Thoracic aorta (tissue), 2 donors: ENCODE measurements at places on chromosomes 3 and 15.
A peak's percentile ranks its signal among the peaks of the same experiment; 100 is the strongest.

DNA sequence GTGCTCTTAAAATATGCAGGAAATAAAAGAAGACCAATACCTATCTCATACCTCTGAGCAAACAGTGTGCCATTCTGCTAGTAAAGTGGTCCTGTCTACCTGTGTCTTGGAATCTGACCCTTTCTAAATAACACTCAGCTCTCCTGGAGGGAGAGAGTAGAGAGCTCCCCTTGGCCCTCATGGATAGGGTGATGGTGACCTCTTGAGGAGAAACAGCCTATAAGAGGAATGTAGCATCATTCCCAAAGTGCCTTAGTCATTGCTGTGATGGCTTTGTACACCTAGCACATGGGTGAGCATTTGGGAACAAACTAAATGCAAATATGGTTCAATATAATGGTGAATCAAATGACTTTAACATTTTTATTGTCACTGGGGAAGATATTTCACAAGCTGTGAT, 10.0 kb downstream of the SNTN start:
- no peaks in the 10 kb centered on the region for H3K36me3 ChIP-seq
- no peak overlapping the region for H3K4me3 ChIP-seq
- no peak for DNase-seq
- H3K27ac ChIP-seq: no peak overlapping the region
- no peaks in the 10 kb centered on the region for H3K4me1 ChIP-seq
- H3K27me3 ChIP-seq: no peaks in the 10 kb centered on the region

DNA sequence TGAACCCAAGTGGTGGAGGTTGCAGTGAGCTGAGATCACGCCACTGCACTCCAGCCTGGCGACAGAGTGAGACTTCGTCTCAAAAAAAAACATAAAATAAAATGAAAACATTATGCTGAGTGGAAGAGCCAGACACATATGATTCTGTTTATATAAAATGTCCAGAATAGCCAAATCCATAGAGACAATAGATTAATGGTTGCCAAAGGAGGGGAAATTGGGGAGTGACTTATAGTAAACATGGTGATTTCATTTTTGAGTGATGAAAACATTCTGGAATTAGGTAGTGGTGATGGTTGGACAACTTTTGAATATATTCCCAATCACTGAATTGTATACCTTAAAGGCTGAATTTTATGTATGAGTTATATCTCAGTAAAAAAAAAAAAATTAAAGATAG, 172.0 kb upstream of the BFSP2 start:
- DNase-seq: no peak
- H3K4me1 ChIP-seq: no peaks in the 10 kb centered on the region
- H3K27me3 ChIP-seq: no peaks in the 10 kb centered on the region
- no peak overlapping the region for H3K27ac ChIP-seq
- no peak overlapping the region for H3K4me3 ChIP-seq
- H3K36me3 ChIP-seq: no peaks in the 10 kb centered on the region

- H3K27me3 ChIP-seq: no peaks in the 10 kb centered on the region
- DNase-seq: no peak
- H3K36me3 ChIP-seq: no peaks in the 10 kb centered on the region
Measured at GRCh38 chr15:50685191-50685975, 1.2 kb downstream of the TRPM7 start.

DNA sequence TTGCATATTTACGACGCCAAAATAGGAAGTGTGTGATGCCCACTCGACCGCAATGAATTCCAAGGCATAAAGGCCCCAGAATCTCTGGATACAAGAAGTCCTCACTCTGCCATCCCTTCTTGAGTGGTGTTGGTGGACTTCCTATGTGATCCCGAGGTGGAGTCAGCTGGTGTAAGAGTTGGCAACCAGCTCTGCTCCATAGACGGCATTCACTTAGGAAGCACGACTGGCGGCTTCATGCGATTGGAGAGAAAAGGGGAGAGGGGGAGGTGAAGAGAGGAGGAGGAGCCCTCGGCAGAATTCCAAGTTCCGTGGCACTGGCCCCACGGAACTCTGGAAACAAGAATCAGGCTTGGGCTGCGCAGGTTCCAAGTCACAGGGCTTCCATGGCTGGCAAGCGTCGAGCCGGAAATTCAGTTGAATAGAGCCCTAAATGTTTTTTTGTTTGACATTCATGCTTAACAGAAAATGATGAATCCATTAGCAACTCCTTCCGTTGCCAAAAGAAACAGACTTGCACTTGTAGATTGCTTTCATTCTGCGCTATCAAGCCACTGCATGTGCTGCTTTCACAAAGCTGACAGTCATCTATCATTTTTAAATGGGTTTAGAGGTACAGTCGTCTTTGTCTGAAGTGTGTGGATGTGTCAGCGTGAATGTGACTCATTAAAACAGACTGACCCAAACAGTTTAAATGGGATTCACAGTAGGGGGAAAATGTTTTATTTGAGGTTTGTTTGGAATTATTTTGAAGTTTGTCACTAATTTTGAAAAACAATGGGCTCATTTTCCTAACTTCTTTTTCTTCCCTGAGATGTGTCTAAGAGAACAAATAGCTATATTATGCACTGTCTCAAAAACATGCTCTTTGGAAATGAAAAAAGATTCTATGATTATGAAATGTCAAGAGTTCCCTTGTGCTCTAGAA, 428.3 kb upstream of the ATP11B start:
- no peaks in the 10 kb centered on the region for H3K36me3 ChIP-seq
- H3K27me3 ChIP-seq: no peaks in the 10 kb centered on the region

- H3K27ac ChIP-seq: no peak overlapping the region
- H3K27me3 ChIP-seq: no peaks in the 10 kb centered on the region
- DNase-seq: no peak
Measured at GRCh38 chr15:57134851-57135250, 216.4 kb downstream of the TCF12 start.

- no peak overlapping the region for H3K4me3 ChIP-seq
- no peaks in the 10 kb centered on the region for H3K4me1 ChIP-seq
- H3K27ac ChIP-seq: no peak overlapping the region
- H3K27me3 ChIP-seq: no peaks in the 10 kb centered on the region
Measured at GRCh38 chr3:54188176-54188791, 65.9 kb downstream of the CACNA2D3 start.

DNA sequence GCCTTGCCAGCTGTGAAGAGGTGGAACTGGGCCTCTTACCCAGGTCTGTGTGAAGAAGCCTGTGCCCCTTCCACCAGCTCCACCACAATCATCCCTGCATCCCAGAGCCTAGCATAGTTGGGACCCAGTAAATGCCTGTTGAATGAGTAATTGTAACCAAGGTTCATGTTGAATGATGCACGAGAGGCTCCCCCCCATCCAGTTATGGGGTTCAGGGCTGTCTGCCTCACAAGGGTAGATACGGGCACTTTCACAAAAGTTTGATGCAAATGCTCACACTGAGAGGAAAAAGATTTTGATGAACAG, 29.5 kb upstream of the TSEN2 start:
- no peak overlapping the region for H3K27ac ChIP-seq
- no peaks in the 10 kb centered on the region for H3K4me1 ChIP-seq
- no peaks in the 10 kb centered on the region for H3K27me3 ChIP-seq
- H3K4me3 ChIP-seq: no peak overlapping the region
- no peak for DNase-seq

- H3K4me3 ChIP-seq: no peak overlapping the region
- DNase-seq: no peak
- no peaks in the 10 kb centered on the region for H3K36me3 ChIP-seq
- H3K4me1 ChIP-seq: peaks cover 12% of the 10 kb centered on the region
- H3K27ac ChIP-seq: no peak overlapping the region
- H3K27me3 ChIP-seq: no peaks in the 10 kb centered on the region
Measured at GRCh38 chr3:167866331-167866730, 130.8 kb downstream of the SERPINI1 start.

DNA sequence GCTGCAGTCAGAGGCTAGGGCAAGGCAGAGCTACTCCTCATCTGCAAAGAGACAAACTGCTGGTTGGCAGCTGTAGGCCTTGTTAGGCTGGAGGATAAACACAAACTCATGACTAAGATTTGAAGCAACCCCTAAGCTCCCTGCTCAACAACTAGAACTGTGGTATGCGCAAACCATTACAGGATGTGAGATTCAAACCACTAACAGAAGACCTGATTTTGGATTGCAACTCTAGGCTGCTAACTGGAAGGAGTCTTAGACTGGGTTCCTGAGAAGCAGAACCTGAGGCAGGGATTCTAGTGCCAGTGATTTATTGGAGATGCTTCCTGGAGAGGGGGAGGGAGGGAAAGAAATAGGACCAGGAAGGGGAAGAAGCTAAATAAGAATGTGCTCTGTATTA, 22.5 kb downstream of the CCR4 start:
- H3K4me3 ChIP-seq: no peak overlapping the region
- no peaks in the 10 kb centered on the region for H3K27me3 ChIP-seq
- no peak overlapping the region for H3K27ac ChIP-seq
- no peaks in the 10 kb centered on the region for H3K4me1 ChIP-seq

DNA sequence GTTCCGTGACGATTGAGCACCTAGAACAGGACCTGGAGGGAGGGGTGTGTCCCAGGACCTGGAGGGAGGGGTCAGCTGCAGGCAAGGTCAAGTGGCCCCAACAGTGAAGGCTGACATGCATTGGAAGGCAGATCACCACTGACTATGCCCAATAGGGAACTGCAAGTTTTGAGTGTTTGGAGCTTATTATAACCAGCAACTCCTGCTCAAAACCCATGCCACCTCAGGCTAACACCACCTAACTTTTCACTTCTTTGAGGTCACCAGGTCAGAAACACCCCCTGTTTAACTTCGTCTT, 93.1 kb downstream of the MYLK start:
- no peaks in the 10 kb centered on the region for H3K27me3 ChIP-seq
- peaks cover 8% of the 10 kb centered on the region for H3K36me3 ChIP-seq
- no peak overlapping the region for H3K4me3 ChIP-seq
- no peak overlapping the region for H3K27ac ChIP-seq

DNA sequence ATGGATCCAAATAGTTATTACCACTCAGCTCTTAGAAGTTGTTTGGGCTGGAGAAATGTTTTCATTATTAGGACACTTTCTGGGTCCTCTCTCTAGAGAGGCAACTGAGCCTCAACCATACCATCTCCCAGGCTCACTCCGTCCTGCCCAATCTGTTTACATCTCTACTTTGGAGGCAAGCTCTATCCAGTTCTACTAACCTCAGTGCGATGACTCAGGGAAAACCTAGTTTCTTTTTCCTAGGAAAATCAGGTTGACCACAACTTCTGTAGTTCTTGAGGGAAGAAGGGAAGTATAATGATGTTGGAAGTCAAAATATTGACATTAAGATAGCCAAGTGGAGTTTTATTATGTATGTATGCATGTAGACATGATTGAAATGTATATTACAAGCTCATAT, 40.4 kb downstream of the LPP start:
- no peak for DNase-seq
- H3K27ac ChIP-seq: peak overlapping the region; percentile 9
- H3K36me3 ChIP-seq: no peaks in the 10 kb centered on the region
- peaks cover 27% of the 10 kb centered on the region for H3K4me1 ChIP-seq

DNA sequence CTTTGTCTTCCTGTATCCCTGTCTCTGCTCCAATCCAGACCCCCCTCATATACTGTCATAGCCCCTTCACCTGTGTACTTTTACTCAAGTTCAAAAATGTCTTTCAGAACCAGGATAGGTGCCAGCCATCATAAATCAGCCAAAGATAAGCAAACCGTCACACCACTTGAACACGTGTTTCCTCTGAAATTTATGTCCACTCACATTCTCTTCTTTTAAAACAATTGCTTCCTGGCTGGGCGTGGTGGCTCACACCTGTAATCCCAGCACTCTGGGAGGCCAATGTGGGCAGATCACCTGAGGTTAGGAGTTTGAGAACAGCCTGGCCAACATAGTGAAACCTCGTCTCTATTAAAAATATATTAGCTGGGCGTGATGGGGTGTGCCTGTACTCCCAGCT, 74.1 kb downstream of the IGF2BP2 start:
- H3K4me1 ChIP-seq: no peaks in the 10 kb centered on the region
- no peaks in the 10 kb centered on the region for H3K27me3 ChIP-seq
- no peak overlapping the region for H3K27ac ChIP-seq
- no peaks in the 10 kb centered on the region for H3K36me3 ChIP-seq

DNA sequence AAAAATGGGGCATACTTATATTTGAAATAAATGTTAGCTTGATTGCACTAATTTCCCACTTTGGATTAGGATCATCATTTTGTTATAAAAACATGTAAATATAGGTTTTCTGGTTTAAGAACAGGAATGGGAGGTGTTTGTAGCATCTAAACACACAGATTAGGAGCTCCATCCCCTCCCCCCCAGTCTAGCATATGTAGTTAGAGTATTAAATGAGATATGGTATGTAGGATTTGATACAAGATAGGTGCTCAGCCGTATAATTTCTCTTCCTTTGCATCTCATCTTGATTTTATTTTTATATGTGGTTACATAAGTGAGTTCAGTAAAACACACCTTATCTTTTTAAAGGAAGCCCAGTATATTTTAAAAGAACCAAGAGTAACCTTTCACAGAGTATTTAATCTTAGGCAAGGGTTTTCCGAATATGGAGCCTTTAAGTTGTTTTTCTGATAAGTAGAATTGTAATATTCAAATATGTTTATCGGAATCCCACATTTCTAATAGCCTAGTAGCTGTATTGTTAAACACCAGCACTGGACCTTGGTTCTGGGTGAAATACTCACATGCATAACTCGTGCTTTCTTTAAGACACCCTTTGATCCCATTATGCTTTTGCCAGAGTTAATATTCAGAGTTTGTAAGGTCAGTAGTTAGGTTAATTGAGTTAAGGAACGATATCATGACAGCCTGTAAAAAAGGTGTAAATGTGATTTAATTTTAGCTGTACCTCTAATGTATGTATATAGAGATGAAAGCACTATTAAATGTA, 2.3 kb downstream of the SLC25A36 start:
- peak overlapping the region; percentile 86 for H3K4me3 ChIP-seq
- H3K36me3 ChIP-seq: no peaks in the 10 kb centered on the region
- peaks cover 20% of the 10 kb centered on the region for H3K4me1 ChIP-seq
- DNase-seq: no peak
- H3K27ac ChIP-seq: no peak overlapping the region

DNA sequence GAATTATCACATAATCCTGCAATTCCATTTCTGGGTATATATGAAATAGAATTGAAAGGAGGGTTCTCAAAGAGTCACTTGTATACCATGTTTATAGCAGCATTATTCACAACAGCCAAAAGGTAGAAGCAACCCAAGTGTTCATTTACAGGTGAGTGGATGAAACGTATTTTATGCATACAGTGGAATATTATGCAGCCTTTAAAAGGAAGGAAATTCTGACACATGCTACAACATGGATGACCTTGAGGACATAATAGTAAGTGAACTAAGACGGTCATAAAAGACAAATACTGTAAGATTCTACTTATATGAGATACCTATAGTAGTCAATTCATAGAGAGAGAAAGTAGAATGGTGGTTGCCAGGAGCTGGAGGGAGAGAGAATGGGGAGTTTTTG, 110.8 kb upstream of the LIPC start:
- no peaks in the 10 kb centered on the region for H3K36me3 ChIP-seq
- no peak overlapping the region for H3K27ac ChIP-seq
- H3K27me3 ChIP-seq: no peaks in the 10 kb centered on the region
- H3K4me1 ChIP-seq: no peaks in the 10 kb centered on the region
- DNase-seq: no peak

GRCh38 chr3:32432045-32432710, 40.5 kb downstream of the CMTM7 start:
- no peak for DNase-seq
- H3K4me1 ChIP-seq: no peaks in the 10 kb centered on the region
- H3K27me3 ChIP-seq: no peaks in the 10 kb centered on the region
- no peaks in the 10 kb centered on the region for H3K36me3 ChIP-seq
- no peak overlapping the region for H3K27ac ChIP-seq

GRCh38 chr3:197050511-197050910, 20.9 kb upstream of the MELTF start:
- peaks cover 19% of the 10 kb centered on the region for H3K36me3 ChIP-seq
- no peaks in the 10 kb centered on the region for H3K27me3 ChIP-seq
- H3K4me1 ChIP-seq: no peaks in the 10 kb centered on the region
- H3K27ac ChIP-seq: no peak overlapping the region
- DNase-seq: no peak
- no peak overlapping the region for H3K4me3 ChIP-seq
